ENCODE measurements at places on chromosomes 11 and 22. TPM values are rescaled to one million over a fixed set of nuclear protein-coding genes. Genes with fewer than 3 reads are reported as not detected.

Gene C11orf97
- polyA plus RNA-seq = not detected

Gene TSSK2
- polyA plus RNA-seq = not detected

DNA sequence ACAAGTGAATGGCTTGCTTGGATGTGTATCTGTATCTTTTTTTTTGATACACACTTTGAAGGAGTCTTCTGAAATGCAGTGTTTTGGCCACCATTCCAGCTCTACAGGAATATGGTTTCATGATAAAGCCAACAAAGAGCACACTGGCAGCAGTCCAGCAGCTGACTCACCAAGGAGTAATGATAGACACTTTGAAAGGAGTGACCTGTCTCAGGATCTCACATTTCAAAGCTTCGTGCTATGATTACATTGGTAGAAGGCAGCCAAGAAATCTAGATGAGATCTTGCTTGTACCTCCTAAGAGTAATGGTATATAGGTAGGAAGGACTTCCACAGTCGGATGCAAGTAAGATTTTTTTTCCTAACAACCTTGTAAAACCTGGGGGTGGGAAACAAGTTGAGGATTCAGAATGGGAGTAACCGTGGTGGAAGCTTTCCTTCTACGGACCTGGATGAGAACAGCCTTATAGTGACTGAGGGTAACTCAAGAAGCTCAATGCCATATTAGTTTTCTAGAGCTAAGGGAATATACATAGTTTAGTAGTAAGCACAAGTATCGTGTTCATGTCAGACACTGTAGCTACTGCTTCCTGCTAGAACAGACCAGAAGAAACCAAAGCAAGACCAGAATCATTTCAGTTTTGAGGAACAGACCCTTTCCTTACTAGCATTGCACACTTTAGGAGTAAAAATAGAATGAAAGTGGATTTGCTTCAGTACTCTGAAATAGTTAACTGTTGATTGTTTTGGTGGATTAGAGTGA, 25.0 kb downstream of the MTMR3 start:
- DNase-seq = peak; percentile 45

- no peak for DNase-seq
These were observed 23.4 kb downstream of the GTPBP1 start for GRCh38 chr22:38728871-38729796.

DNA sequence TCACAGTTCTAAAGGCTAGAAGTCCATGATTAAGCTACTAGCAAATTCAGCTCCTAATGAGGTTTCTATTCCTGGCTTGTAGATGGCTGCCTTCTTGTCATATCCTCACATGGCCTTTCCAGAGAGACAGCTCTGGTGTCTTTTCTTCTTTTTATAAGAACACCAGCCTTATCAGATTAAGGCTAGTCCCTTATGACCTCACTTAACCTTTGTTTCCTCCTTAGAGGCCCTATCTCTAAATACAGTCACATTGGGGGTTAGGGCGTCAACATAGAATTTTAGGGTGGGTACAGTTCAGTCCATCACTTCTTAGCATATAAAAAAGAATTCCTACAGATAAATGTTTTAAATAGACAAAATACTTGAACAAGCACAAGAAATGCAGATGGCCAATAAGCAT, 18.2 kb upstream of the CLPB start:
- no peak for DNase-seq

- no peak for DNase-seq
These were observed 120.9 kb upstream of the NECTIN1 start for GRCh38 chr11:119849872-119850271.

DNA sequence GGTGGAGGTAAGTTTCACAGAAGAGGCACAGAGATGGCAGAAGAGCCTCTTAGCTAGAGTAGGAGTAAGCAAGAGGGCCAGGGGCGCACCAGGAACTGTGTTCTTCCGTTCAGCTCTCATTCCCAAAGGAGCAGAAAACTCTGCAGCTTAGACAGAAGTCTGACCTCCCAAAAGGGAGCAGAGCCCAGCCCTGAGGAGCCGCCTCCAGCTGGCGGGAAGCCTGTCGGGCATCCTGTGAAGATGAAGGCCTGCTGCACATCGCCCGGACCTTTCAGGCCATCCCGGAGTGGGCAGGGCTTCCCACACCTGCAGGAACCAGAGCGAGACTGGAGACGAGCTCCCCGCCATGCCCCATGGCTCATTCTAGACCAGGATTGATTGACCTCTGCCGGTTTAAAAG, 1102.8 kb downstream of the BRD1 start:
- no peak for DNase-seq

DNA sequence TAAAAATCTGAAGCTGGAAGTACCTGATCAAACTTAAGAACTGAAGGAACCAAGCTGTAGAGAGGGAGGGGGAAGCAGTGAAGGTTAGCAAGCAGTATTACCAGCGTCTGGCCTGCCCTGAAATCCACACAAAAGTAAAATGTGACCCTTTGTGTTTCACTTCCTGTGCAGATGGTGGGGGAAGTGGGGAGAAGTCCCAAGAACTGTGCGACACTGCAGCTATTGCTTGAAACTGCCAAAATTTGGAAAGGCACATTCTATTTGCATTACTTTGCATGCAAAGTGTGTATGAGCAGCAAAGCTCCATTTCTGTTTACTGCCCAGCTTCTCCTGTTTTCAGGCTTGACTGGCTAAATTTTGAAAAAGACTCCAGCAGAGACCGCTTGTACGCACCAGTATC, 72.1 kb upstream of the BMAL1 start:
- no peak for DNase-seq

Data from left renal cortex interstitium (tissue), 4 donors.